ENCODE measurements at places on chromosomes 5 and 9. TPM values are rescaled to one million over a fixed set of nuclear protein-coding genes. Genes with fewer than 3 reads are reported as not detected.

The PIP5KL1 gene
- 8.6 TPM for total RNA-seq

The PAPPA gene
- total RNA-seq, result 79.6 TPM

The RAB14 gene
- 26.7 TPM for total RNA-seq

The INSL6 gene
- total RNA-seq, result not detected

The OLFM1 gene
- total RNA-seq, result 0.39 TPM

The SH3GL2 gene
- not detected for total RNA-seq

The PHYHD1 gene
- total RNA-seq, result 33.4 TPM

The DNLZ gene
- 14.3 TPM for total RNA-seq

The C5orf52 gene
- total RNA-seq, result not detected

The PTGER4 gene
- total RNA-seq, result 0.39 TPM
